ENCODE measurements at places on chromosomes 7 and 10. TPM values are rescaled to one million over a fixed set of nuclear protein-coding genes. Genes with fewer than 3 reads are reported as not detected.

C10orf105 gene
- total RNA-seq, result 0.71 TPM

MTPN gene
- total RNA-seq, result 128 TPM

CHST12 gene
- 44.8 TPM for total RNA-seq

FOXI2 gene
- total RNA-seq, result not detected

VAX1 gene
- not detected for total RNA-seq

COL1A2 gene
- 0.06 TPM for total RNA-seq

RNF32 gene
- 2.2 TPM for total RNA-seq

STRIP2 gene
- 12.1 TPM for total RNA-seq

PARP12 gene
- total RNA-seq, result 129 TPM

HNRNPH3 gene
- 117 TPM for total RNA-seq

KCNIP2 gene
- 3.5 TPM for total RNA-seq

DIP2C gene
- 2.0 TPM for total RNA-seq

ALKBH4 gene
- total RNA-seq, result 10.5 TPM

DYNC1I1 gene
- not detected for total RNA-seq

GATA3 gene
- 52.0 TPM for total RNA-seq

NUDT5 gene
- 97.9 TPM for total RNA-seq

AOC1 gene
- not detected for total RNA-seq
